Activated CD8-positive, alpha-beta T cell treated with anti-CD3 and anti-CD28 coated beads for 36 hours (primary cell): ENCODE measurements at places on chromosomes 2 and 18. TPM values are rescaled to one million over a fixed set of nuclear protein-coding genes. Genes with fewer than 3 reads are reported as not detected.

NT5C1B gene
- total RNA-seq: not detected

PRPF40A gene
- 148 TPM for total RNA-seq

SLC23A3 gene
- 1.6 TPM for total RNA-seq

DSEL gene
- total RNA-seq: 0.13 TPM

PDCD1 gene
- total RNA-seq: 20.3 TPM

RAB6C gene
- not detected for total RNA-seq

C2orf72 gene
- 2.6 TPM for total RNA-seq

IL36RN gene
- not detected for total RNA-seq

CRACDL gene
- 0.09 TPM for total RNA-seq

SIGLEC15 gene
- not detected for total RNA-seq

DNA sequence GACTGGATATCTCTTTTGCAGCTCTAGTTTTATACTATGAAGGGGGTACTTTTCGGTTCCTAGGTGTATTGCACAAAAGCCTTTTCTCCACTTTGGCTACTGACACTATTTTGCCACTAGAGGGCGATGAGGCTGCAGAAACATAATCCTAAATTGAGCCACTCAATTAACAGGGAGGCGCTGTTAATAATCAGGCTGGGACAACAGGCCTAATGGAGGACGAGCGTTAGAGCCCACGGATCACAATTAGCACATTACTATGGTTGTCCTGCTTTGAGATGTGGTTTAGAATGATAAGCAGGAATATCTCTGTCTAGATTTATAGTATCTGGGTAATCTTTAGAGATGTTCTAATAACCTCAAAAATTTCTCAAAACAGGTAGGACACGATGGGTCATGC, 62.2 kb upstream of the PMAIP1 start:
- H3K4me3 ChIP-seq: no peak overlapping the region
- H3K4me1 ChIP-seq: peaks cover 7% of the 10 kb centered on the region
- no peaks in the 10 kb centered on the region for H3K36me3 ChIP-seq
- no peaks in the 10 kb centered on the region for H3K27me3 ChIP-seq

GRCh38 chr2:209511637-209512036, 87.8 kb downstream of the MAP2 start:
- H3K27ac ChIP-seq: no peak overlapping the region
- no peaks in the 10 kb centered on the region for H3K27me3 ChIP-seq
- DNase-seq: no peak
- no peaks in the 10 kb centered on the region for H3K36me3 ChIP-seq
- no peak overlapping the region for H3K4me3 ChIP-seq
- no peaks in the 10 kb centered on the region for H3K4me1 ChIP-seq

DNA sequence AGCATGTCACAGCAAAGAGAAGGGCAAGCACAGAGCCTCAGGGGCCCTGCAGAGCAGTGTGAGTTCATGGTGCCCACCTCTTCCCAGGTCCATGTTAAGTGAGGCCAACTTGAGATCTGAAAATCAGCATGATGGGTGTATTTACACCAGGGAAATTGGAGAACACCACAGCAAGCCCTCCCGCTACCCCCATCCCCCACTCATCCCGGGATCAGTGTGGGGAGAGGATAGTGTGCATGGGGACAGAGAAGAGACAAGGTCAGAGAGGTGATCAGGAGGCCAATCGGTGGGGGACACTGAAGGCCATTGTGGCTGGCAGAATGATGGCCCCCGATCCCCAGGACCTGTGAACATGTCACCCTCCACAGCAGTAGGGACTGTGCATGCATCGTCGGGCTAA, 54.7 kb downstream of the PTGR3 start:
- no peaks in the 10 kb centered on the region for H3K36me3 ChIP-seq
- H3K4me3 ChIP-seq: no peak overlapping the region
- no peak for DNase-seq
- no peaks in the 10 kb centered on the region for H3K27me3 ChIP-seq
- H3K4me1 ChIP-seq: no peaks in the 10 kb centered on the region

DNA sequence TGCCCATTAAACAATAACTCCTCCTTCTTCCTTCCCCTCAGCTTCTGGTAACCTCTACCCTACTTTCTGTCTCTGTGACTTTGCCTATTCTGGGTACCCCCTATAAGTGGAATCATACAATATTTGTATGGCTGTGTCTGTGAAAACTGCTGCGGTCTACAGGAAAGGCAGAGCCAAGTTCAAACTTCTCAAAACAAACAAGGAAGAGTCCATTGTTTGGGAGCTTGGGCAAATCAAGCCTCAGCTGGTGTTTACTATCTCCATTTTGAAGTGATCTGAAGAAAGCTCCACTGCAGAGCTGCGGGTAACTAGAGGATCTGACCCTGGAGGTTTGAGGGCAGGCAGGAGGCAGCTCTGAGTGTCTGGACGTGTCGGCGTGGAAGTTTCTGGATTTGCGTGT, 48.6 kb upstream of the DAPL1 start:
- H3K36me3 ChIP-seq: no peaks in the 10 kb centered on the region
- peaks cover 3% of the 10 kb centered on the region for H3K4me1 ChIP-seq
- DNase-seq: no peak
- H3K4me3 ChIP-seq: no peak overlapping the region
- H3K27me3 ChIP-seq: peaks cover 15% of the 10 kb centered on the region

DNA sequence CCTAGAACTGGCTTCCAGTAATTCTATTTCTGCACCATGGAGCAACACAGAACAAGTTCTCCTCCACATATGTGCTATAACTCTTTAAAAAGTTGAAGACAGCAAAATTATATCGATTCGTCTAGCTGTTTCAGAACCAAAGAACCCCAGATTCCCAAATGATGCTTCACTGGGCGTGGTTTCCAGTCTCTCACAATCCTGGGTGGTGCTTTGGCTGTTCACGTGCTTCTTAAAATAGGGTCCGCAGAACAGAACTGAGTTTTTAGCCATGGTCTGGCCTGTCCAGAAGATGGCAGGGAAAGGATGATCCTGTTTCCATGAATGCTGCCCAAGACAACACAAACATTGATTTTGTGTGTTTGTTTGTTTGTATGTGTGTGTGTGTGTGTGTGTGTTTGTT, 37.6 kb upstream of the PARD3B start:
- H3K36me3 ChIP-seq: no peaks in the 10 kb centered on the region
- no peak overlapping the region for H3K27ac ChIP-seq
- no peaks in the 10 kb centered on the region for H3K4me1 ChIP-seq
- DNase-seq: no peak
- H3K4me3 ChIP-seq: no peak overlapping the region
- H3K27me3 ChIP-seq: peaks cover 1% of the 10 kb centered on the region

GRCh38 chr18:46062781-46063180, 9.3 kb downstream of the PSTPIP2 start:
- peaks cover 18% of the 10 kb centered on the region for H3K4me1 ChIP-seq
- DNase-seq: no peak
- no peaks in the 10 kb centered on the region for H3K27me3 ChIP-seq
- H3K4me3 ChIP-seq: no peak overlapping the region
- no peak overlapping the region for H3K27ac ChIP-seq
- H3K36me3 ChIP-seq: peaks cover 1% of the 10 kb centered on the region

GRCh38 chr18:25786758-25787157, 303.7 kb downstream of the SS18 start:
- no peaks in the 10 kb centered on the region for H3K4me1 ChIP-seq
- H3K36me3 ChIP-seq: no peaks in the 10 kb centered on the region
- peaks cover 3% of the 10 kb centered on the region for H3K27me3 ChIP-seq
- no peak overlapping the region for H3K27ac ChIP-seq

DNA sequence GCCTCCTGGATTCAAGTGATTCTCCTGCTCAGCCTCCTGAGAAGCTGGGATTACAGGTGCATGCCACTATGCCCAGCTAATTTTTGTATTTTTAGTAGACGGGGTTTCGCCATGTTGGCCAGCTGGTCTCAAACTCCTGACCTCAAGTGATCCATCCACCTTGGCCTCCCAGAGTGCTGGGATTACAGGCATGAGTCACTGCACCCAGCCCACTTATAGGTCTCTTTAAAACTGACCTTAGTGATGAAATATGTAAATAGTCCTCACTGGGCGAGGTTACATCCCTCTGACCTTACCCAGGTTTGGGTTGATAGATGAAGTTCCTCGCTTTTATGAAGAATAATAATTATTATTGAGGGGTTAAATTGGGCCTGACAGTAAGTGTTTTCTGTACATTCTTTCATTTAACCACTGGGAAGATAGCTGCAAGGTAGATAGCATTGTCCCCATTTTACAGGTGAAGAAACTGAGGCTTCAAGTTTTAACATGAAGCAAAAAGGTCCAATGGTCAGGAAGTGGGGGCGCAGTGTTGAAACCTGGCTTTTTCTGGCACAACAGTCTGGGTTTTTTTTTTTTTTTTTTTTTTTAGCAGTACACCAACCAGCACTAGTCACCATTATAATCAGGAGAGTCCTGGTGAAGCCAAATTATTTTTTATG, 174.8 kb upstream of the EPAS1 start:
- H3K4me1 ChIP-seq: peaks cover 4% of the 10 kb centered on the region
- DNase-seq: no peak
- no peaks in the 10 kb centered on the region for H3K27me3 ChIP-seq
- no peak overlapping the region for H3K4me3 ChIP-seq
- H3K27ac ChIP-seq: no peak overlapping the region
- no peaks in the 10 kb centered on the region for H3K36me3 ChIP-seq

DNA sequence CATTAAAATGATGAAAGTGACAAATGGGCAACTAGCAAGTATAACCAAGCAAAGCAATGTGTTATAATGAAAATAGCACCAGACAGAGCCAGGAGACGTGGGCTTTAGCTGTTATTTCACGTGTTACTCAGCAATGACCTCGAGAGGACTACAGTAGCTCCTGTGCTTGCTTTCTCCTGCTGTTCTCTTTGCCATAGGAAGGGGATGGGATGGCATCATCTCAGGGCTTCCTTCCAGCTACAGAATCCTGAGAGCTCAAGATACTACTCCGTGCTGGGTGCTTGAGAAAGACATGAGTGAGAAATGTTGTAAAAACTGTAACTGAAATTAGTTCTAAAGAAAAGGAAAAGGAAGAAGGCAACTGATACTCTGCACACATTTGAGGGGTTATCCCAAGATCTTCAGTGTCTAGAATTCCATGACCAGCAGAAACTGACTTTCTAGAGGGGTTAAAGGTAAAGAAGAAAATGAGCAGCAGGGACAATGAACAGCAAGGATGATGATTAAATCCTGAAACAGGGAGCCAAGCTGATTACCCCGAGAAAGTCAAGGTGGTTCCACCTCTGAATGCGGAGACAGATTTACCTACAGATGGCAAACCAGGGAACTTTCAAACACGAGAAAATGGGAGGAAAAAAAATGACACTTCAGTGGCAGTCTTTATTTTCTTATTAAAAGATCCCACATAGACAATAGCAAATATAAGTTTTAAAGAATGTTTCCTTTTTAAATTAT, 33.4 kb downstream of the GAREM1 start:
- H3K4me3 ChIP-seq: no peak overlapping the region
- H3K36me3 ChIP-seq: no peaks in the 10 kb centered on the region
- peaks cover 13% of the 10 kb centered on the region for H3K27me3 ChIP-seq
- DNase-seq: no peak
- H3K27ac ChIP-seq: no peak overlapping the region

- H3K27me3 ChIP-seq: no peaks in the 10 kb centered on the region
- H3K36me3 ChIP-seq: no peaks in the 10 kb centered on the region
- H3K4me3 ChIP-seq: no peak overlapping the region
- H3K4me1 ChIP-seq: peaks cover 53% of the 10 kb centered on the region
- peak; percentile 48 for DNase-seq
These were observed 81.1 kb upstream of the SLC39A10 start for GRCh38 chr2:195575879-195576401.

DNA sequence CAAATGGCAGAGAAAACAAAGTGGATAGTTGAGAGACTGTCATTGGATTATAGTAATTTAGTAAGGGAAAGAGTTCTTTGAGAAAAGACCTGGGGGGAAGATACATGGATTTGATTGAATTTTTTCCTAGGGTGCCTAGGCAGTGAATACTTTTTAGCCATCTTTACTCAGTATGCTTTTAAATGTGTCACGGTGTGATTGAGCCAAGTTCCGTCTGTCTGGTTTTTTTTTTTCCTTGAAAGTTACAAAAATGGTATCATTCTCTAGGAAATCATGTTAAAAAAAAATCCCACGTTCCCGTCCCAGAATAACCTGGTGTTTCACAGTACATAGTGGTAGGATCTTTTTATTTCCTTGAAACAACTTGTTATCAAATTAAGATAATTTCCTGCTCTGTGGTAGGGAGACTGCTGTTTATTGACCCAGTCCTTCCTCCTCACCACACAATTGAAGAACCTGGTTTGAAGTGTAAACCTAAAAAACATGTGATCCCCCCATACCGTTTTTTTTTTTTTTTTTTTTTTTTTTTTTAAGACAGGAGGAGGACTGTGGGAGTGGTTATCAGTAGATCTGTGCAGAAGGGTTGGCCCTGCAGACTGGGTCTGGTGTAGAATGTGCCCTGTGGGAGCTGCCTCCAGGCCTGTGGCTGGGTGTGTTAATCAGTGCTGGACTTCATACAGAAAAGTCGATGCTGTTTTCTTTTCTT, 55.1 kb downstream of the DGKD start:
- H3K27me3 ChIP-seq: no peaks in the 10 kb centered on the region
- no peak overlapping the region for H3K4me3 ChIP-seq
- peaks cover 65% of the 10 kb centered on the region for H3K4me1 ChIP-seq

DNA sequence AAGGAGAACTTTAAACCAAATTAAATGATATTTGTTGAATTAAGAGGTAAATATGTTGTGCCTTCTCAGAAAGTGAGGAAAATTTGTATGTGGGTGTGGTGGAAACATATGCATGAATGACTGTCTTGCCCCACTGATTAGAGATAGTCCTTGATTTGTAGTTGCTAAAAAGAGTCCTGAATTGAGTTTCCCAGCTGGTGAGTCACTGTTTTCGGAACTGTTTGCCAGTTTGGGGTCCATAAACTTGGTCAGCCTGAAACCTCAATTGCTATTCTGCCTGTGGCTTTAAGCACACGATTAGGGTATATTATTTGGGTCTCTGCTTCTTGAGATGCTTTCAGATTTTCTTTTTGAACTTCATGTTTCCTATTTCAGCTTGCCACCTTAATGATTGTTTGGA, 53.3 kb downstream of the PIKFYVE start:
- DNase-seq: no peak
- H3K4me3 ChIP-seq: no peak overlapping the region
- peaks cover 9% of the 10 kb centered on the region for H3K4me1 ChIP-seq

GRCh38 chr18:26386002-26386401, 159.8 kb downstream of the TAF4B start:
- peaks cover 20% of the 10 kb centered on the region for H3K36me3 ChIP-seq
- no peaks in the 10 kb centered on the region for H3K4me1 ChIP-seq
- no peak for DNase-seq
- no peak overlapping the region for H3K4me3 ChIP-seq
- no peaks in the 10 kb centered on the region for H3K27me3 ChIP-seq

GRCh38 chr2:206354129-206354528, 79.7 kb downstream of the ZDBF2 start:
- H3K27ac ChIP-seq: no peak overlapping the region
- H3K27me3 ChIP-seq: peaks cover 3% of the 10 kb centered on the region
- no peaks in the 10 kb centered on the region for H3K36me3 ChIP-seq
- no peak for DNase-seq

GRCh38 chr2:67851016-67851415, 211.8 kb downstream of the C1D start:
- no peaks in the 10 kb centered on the region for H3K4me1 ChIP-seq
- H3K36me3 ChIP-seq: no peaks in the 10 kb centered on the region
- DNase-seq: no peak

- no peak overlapping the region for H3K4me3 ChIP-seq
- H3K4me1 ChIP-seq: no peaks in the 10 kb centered on the region
- no peak overlapping the region for H3K27ac ChIP-seq
- H3K27me3 ChIP-seq: no peaks in the 10 kb centered on the region
- H3K36me3 ChIP-seq: no peaks in the 10 kb centered on the region
These were observed 53.6 kb upstream of the RFX8 start for GRCh38 chr2:101528501-101528900.

GRCh38 chr2:222609381-222609780, 46.5 kb downstream of the FARSB start:
- no peak overlapping the region for H3K27ac ChIP-seq
- H3K36me3 ChIP-seq: peaks cover 50% of the 10 kb centered on the region
- DNase-seq: no peak
- H3K4me3 ChIP-seq: no peak overlapping the region
- no peaks in the 10 kb centered on the region for H3K27me3 ChIP-seq
